Memory B cell (primary cell): ENCODE measurements at places on chromosomes 7 and 10.

DNA sequence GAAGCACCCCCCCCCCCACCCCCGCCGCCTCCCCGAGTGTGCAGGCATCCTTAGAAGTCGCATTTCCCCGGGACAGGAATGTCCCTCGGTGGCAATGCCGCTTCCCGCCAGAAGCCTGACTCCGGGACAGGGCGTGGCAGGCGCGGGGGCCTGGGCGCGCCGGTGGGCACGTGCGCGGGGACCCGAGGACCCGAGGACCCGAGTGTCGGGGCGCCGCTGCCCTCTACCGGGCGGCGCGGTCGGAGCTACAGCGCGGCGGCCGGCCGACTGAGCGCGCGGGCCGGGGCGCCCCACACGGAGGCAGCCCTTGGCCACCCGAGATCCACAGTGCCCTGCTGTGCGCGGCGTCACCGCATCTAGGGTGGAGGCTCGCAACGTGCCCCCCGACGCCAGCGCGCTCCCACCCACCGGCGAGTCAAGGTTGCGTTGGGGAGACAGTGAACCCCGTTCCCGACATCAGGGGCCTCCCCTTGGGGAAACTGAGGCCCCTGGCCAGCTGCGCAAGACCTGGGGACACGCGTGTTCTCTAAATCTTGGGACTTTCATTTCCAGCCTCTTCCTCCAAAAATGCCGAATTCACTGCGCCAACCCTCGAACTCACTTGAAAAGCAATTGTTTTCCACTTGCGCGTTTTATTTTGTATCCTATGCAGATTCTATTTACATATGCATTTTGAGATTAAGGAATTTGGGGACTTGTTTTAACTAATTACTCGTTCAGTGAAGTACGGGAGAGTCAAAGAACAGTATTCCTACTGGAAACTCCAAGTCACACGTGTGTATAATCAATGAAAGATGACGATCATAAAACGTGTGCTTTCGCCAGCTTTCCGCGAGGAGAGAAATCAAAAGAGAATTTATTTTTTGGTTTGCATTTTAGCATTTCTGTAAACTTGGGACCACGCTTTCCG lies 3.1 kb upstream of the CUX1 start:
- peaks cover 10% of the 10 kb centered on the region for H3K4me1 ChIP-seq
- H3K27me3 ChIP-seq: no peaks in the 10 kb centered on the region
- H3K4me3 ChIP-seq: peak overlapping the region; percentile 86
- peak overlapping the region; percentile 28 for H3K27ac ChIP-seq
- no peaks in the 10 kb centered on the region for H3K36me3 ChIP-seq

GRCh38 chr7:845731-846130 lies 13.5 kb downstream of the SUN1 start:
- no peaks in the 10 kb centered on the region for H3K27me3 ChIP-seq
- no peaks in the 10 kb centered on the region for H3K4me1 ChIP-seq
- peaks cover 18% of the 10 kb centered on the region for H3K36me3 ChIP-seq

GRCh38 chr10:8052341-8052955 lies 2.0 kb upstream of the GATA3 start:
- peaks cover 1% of the 10 kb centered on the region for H3K36me3 ChIP-seq
- H3K4me3 ChIP-seq: peak overlapping the region; percentile 4
- no peak for DNase-seq
- no peak overlapping the region for H3K27ac ChIP-seq

DNA sequence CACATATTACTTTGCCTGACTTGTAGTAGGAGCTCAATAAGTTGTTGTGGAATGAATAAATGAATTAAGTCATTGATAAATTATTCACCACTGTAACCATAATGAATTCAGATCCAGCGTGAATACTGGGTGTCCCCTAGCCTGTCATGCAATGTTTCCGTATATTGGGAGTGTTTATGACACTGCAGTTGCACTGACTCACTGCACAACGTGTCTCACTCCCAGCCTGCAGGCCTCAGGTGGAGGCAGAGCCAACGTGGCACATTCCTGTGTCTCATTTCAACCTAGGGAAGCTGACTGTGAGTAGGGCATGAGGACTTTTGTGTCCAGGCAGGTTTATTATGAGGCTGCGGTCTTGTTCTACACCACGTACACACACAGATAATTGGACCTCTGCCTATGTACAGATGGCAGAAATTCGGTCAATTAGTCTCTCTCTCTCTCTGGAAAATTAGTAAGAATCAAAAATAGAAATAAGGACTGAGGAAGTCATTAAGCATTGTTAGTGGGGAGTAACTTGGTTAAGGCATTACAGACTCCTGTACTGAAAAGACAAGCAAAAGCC lies 299.1 kb upstream of the IGFBP3 start:
- no peaks in the 10 kb centered on the region for H3K36me3 ChIP-seq
- DNase-seq: no peak
- H3K27ac ChIP-seq: no peak overlapping the region
- no peak overlapping the region for H3K4me3 ChIP-seq
- H3K27me3 ChIP-seq: no peaks in the 10 kb centered on the region
- no peaks in the 10 kb centered on the region for H3K4me1 ChIP-seq

- no peak for DNase-seq
- H3K27ac ChIP-seq: no peak overlapping the region
- H3K4me1 ChIP-seq: no peaks in the 10 kb centered on the region
- H3K36me3 ChIP-seq: no peaks in the 10 kb centered on the region
- H3K27me3 ChIP-seq: no peaks in the 10 kb centered on the region
- no peak overlapping the region for H3K4me3 ChIP-seq
Measured at GRCh38 chr7:80151274-80151665, 16.6 kb downstream of the GNAI1 start.

GRCh38 chr7:20270867-20271266 lies 53.7 kb upstream of the MACC1 start:
- peaks cover 2% of the 10 kb centered on the region for H3K4me1 ChIP-seq
- H3K27me3 ChIP-seq: no peaks in the 10 kb centered on the region
- H3K36me3 ChIP-seq: no peaks in the 10 kb centered on the region
- peak overlapping the region; percentile 44 for H3K4me3 ChIP-seq
- DNase-seq: no peak
- peak overlapping the region; percentile 41 for H3K27ac ChIP-seq

DNA sequence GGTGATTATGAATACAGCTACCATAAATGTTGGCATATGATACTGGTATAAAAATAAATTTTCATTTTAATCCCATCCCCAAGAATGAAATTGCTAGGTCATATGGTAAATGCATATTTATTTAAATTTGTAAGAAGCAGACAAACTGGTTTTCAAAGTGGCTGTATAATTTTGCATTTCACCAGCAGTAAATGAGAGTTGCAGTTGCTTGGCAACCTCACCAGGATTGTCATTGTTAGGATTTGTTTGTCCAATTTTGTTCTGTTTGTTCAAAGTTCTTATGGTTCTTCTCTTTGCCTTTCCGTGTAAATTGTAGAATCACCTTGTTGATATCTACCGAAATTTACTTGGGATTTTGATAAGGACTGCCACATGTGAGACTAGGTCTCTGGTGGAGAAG lies 237.4 kb downstream of the OTUD1 start:
- H3K4me3 ChIP-seq: no peak overlapping the region
- no peaks in the 10 kb centered on the region for H3K4me1 ChIP-seq
- H3K36me3 ChIP-seq: no peaks in the 10 kb centered on the region
- no peak overlapping the region for H3K27ac ChIP-seq
- no peak for DNase-seq
- no peaks in the 10 kb centered on the region for H3K27me3 ChIP-seq

DNA sequence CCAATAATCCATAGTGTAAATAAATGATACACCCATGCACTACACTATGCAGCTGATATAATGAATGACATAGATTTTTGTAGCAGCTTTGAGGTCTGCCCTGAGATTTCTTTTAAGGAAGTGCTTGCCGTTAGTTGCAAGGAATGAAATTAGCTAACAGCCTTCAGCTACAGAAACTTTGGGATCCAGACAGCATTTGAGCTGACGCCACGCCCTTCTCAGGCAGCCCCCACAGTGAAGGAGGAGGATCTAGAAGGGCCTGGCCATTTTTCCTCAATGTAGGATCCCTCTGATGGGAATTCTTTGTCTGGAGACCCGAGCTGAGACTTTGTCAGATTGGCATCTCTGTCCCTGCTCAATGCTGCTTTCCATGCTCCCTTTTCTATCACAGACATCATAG lies 6.1 kb upstream of the PDK4 start:
- peaks cover 19% of the 10 kb centered on the region for H3K4me1 ChIP-seq
- peaks cover 5% of the 10 kb centered on the region for H3K36me3 ChIP-seq
- no peak overlapping the region for H3K4me3 ChIP-seq

GRCh38 chr7:114412548-114412947 lies 2.1 kb upstream of the FOXP2 start:
- no peaks in the 10 kb centered on the region for H3K4me1 ChIP-seq
- DNase-seq: no peak
- no peaks in the 10 kb centered on the region for H3K36me3 ChIP-seq
- no peak overlapping the region for H3K4me3 ChIP-seq

GRCh38 chr7:127404286-127405072 lies 12.0 kb upstream of the ZNF800 start:
- H3K4me3 ChIP-seq: no peak overlapping the region
- no peaks in the 10 kb centered on the region for H3K36me3 ChIP-seq
- no peak overlapping the region for H3K27ac ChIP-seq
- peaks cover 3% of the 10 kb centered on the region for H3K4me1 ChIP-seq
- H3K27me3 ChIP-seq: peaks cover 10% of the 10 kb centered on the region
- DNase-seq: no peak

GRCh38 chr7:138865843-138866242 lies 67.8 kb upstream of the ATP6V0A4 start:
- no peak overlapping the region for H3K27ac ChIP-seq
- H3K4me3 ChIP-seq: no peak overlapping the region
- H3K36me3 ChIP-seq: no peaks in the 10 kb centered on the region
- DNase-seq: no peak
- no peaks in the 10 kb centered on the region for H3K4me1 ChIP-seq

DNA sequence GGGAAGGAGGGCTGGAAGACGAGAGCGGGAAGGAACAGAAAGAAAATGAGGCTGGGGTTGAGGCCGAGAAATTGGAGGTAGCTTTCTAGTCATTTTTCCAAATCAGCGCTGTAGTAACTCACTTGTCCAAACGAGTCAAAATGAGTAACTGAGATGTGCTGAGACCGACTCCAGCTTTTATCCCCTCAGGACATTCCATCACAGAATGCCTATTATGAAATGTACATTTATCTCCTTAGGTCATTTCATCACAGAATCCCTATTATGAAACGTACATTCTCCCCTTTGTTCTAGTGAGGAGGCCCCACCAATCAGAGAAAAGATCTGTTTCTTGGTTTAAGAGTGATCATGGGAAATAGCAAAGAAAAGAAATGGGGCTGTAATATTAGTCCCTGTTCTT lies 55.7 kb upstream of the AMPH start:
- H3K36me3 ChIP-seq: no peaks in the 10 kb centered on the region
- no peak overlapping the region for H3K4me3 ChIP-seq
- no peak for DNase-seq
- H3K27me3 ChIP-seq: no peaks in the 10 kb centered on the region
- no peaks in the 10 kb centered on the region for H3K4me1 ChIP-seq

DNA sequence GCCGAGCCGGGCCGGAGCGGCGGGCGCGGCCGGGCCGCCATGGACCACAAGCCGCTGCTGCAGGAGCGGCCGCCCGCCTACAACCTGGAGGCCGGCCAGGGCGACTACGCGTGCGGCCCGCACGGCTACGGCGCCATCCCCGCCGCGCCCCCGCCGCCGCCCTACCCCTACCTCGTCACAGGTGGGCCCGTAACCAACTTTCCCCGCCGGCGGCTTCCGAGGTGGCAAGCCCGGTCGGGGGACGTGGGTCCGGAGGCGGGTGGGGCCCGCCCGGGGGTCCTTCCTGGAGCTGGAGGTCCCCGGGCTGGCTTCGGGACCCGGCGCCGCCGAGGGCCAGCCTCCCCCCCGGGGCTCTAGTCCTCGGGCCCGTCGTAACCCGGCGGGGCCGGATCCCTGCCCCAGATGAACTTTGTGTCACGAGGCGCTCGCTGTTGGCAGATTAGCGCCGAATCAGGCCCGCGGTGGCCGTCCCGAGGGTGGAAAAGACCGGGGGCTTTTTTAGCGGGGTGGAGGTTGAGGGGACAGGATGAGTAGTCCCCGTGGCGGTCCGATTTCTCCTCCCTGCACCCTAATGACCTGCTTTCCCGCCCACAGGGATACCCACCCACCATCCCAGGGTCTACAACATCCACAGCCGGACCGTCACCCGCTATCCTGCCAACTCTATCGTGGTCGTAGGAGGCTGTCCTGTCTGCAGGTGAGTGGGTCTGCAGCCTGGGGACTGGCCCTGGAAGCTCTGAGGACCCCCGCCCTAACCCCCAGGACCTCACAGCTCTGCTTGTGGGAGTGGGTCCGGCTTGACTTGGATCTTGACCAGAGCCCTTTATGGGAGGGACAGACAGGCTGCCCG lies 496 bp downstream of the BRI3 start:
- DNase-seq: no peak
- peak overlapping the region; percentile 87 for H3K27ac ChIP-seq
- peaks cover 22% of the 10 kb centered on the region for H3K4me1 ChIP-seq
- no peaks in the 10 kb centered on the region for H3K27me3 ChIP-seq
- peak overlapping the region; percentile 89 for H3K4me3 ChIP-seq

DNA sequence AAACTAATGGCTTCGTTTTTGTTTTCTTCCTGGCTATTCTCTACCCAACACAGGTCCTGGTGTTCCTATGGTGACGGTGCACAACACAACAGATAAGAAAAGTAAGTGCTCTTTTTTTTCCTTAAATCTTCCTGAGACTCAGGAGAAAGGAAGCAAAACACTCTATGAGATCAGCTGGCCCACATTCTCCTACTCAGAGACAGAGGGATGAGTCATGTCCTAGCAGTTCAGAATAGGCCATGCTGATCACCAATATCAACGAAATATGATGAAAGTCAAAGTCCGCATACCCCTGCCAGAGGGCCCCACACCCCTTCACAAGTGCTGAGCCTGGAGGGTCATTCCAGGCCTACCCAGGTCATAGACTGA lies 149.2 kb downstream of the PAXIP1 start:
- H3K4me3 ChIP-seq: no peak overlapping the region
- no peak overlapping the region for H3K27ac ChIP-seq
- H3K36me3 ChIP-seq: no peaks in the 10 kb centered on the region
- H3K4me1 ChIP-seq: no peaks in the 10 kb centered on the region
- no peak for DNase-seq

GRCh38 chr10:46293832-46294640 lies 7.2 kb downstream of the ANTXRL start:
- H3K27ac ChIP-seq: no peak overlapping the region
- DNase-seq: no peak
- H3K4me1 ChIP-seq: peaks cover 16% of the 10 kb centered on the region

DNA sequence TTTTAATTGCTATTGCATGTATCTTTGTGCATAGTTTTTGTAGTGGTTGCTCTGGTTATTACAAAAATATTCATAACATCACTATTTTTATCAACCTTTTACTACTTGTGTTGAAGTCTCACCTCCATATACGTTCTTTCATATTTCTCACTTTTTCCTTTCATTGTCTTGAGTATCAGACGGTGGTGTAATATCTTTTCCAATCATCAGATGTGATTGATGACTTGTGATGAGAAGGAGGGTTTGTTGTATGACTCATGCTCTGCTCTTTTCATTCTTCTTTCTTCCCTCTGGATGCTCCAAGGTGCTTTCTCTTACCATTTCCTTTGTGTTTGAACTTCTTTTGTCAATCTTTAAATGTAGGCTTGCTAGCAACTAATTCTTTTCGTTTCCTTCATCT lies 310.2 kb downstream of the TNS3 start:
- no peak for DNase-seq
- H3K4me3 ChIP-seq: no peak overlapping the region
- H3K27ac ChIP-seq: no peak overlapping the region
- no peaks in the 10 kb centered on the region for H3K27me3 ChIP-seq
- H3K4me1 ChIP-seq: no peaks in the 10 kb centered on the region
